ENCODE measurements at places on chromosomes 7 and 10. TPM values are rescaled to one million over a fixed set of nuclear protein-coding genes. Genes with fewer than 3 reads are reported as not detected.

Gene GBX1
- total RNA-seq = not detected

Gene OR2A1
- not detected for total RNA-seq

Gene ZMIZ2
- 91.4 TPM for total RNA-seq

Gene MLXIPL
- total RNA-seq = not detected

Gene ZNF853
- total RNA-seq = 0.23 TPM

Gene ZSWIM8
- 92.2 TPM for total RNA-seq

Gene VWA2
- not detected for total RNA-seq

Gene RGS10
- 137 TPM for total RNA-seq

Gene HMX2
- total RNA-seq = not detected

Gene CPA5
- not detected for total RNA-seq

Gene CALHM1
- total RNA-seq = 0.58 TPM

Gene SRRM3
- not detected for total RNA-seq

Gene LIPF
- not detected for total RNA-seq

Gene BRAT1
- total RNA-seq = 31.1 TPM

Gene PRSS1
- total RNA-seq = not detected

Gene GGCT
- 37.7 TPM for total RNA-seq

Gene PVRIG
- 71.8 TPM for total RNA-seq

Gene LRRD1
- total RNA-seq = not detected

Gene AQP1
- 0.25 TPM for total RNA-seq

Gene MSMB
- total RNA-seq = not detected

Gene CPA2
- total RNA-seq = not detected

Gene PHKG1
- 2.2 TPM for total RNA-seq

Gene ATRNL1
- 0.55 TPM for total RNA-seq

Gene SPDYE8
- total RNA-seq = not detected

Gene ARF5
- 142 TPM for total RNA-seq

Gene CCDC172
- not detected for total RNA-seq

Gene MCM10
- 42.9 TPM for total RNA-seq

Gene SFRP4
- total RNA-seq = not detected

Gene CDC14C
- not detected for total RNA-seq

Gene MAGI2
- 0.13 TPM for total RNA-seq

Gene TSPAN15
- total RNA-seq = 9.0 TPM

Gene FAM237B
- total RNA-seq = not detected

Gene TMEM140
- total RNA-seq = 36.5 TPM

Measured in activated CD4-positive, alpha-beta memory T cell treated with anti-CD3 and anti-CD28 coated beads, Interleukin-2, amount 10 ng/mL, durations not matched to agents 7 days and 5 days (primary cell).